Activated naive CD8-positive, alpha-beta T cell treated with anti-CD3 and anti-CD28 coated beads for 36 hours (primary cell): ENCODE measurements at places on chromosomes 6 and 20.

- DNase-seq, result no peak
Observed at GRCh38 chr20:60453388-60454246, 495.4 kb downstream of the CDH26 start.

DNA sequence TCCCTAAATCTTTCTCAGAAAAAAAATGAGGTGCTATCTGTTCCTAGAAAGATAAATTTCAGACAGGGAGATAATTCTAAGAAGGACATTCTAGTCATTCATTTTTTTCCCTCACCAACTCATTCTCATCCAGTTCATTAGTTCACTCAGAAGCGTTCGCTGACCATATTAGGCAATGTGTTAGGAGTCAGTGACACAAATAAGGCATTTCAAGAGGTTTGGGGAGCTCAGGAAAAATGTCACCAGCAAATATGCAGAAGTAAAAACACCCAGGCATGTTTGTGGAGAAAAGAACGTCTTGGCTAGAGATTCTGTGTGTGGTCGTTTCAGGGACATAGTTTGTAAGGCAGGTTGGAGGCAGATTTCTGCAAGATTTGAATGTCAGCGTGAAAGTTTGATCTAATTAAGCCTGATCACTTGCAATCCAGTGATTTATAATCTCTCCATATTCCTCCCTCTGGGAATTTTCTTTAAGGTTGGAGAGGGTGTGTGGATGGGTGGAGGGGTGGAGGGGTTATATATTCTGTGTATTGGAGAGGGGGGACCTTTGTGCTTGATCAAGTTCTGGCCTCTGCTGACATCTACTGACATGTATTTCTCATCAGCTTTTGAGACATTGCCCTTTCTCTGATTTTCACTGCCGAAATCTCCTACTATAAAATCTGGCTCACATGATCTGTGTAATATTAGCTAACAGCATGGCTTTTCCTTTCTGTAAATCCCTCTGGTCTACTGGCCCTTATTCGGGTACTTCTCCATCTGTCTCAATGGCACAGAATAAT, 3.6 kb downstream of the MYCT1 start:
- DNase-seq, result no peak

DNA sequence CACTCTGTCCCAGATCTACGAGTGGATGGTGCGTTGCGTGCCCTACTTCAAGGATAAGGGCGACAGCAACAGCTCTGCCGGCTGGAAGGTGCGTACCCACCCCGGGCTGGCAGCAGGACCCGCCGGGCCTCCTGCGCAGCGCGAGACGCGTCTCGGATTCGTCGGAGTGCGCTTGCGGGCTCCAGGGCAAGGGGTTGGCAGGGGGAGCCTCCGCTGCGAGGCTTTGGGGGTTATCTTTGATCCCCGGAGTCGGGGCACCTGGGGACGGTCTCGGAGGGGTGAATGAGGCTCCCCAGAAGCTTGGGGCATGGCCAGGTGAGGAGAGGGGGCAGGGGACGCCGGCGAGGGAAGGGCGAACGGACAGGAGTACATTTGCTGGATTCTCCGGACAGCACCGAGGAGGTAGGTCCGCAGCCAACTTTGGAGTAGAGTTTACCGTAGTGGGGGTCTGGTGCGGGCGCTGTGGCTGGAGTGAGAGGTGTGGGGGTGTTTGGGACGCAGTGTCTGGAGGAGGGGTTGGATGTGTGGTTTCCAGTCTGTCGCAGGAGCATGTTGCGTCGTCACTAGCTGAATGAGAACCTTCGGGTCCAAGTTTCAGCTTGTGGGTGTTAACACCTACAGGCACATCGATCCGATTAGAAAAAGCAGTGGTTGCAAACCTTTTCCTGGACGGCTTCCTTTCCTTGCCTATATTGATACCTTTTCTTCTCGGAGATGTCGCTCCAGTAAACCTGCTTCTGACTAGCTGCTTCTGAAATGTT, 1.2 kb downstream of the FOXO3 start:
- no peak for DNase-seq

DNA sequence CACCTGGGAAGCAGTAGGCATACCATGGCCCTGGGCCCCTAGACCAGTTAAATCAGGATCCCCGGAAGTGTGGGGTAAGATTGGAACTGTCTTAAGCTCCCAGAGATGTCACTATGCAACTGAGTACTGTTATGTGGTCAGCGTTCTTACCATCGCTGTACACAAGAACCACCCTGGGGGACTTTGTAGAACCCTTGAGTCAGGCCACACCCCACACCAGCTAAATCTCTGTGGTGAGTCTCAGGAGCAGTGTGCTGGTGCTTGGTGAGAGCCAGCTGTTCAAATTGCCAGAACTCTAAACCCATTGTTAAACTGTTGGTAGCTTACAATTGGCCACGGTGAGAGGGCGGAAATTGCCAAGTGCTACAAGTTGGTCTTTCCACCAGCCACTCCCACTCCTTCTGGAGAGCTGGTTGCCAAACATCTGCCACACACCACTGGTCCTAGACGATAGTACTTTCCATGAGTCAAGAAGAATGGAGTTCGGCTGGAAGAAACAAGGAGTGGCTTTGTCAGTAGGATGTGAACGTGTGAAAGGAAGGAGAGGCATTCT, 80.5 kb upstream of the SYNDIG1 start:
- no peak for DNase-seq

GRCh38 chr6:82521861-82522260, 158.2 kb downstream of the TPBG start:
- DNase-seq, result no peak

DNA sequence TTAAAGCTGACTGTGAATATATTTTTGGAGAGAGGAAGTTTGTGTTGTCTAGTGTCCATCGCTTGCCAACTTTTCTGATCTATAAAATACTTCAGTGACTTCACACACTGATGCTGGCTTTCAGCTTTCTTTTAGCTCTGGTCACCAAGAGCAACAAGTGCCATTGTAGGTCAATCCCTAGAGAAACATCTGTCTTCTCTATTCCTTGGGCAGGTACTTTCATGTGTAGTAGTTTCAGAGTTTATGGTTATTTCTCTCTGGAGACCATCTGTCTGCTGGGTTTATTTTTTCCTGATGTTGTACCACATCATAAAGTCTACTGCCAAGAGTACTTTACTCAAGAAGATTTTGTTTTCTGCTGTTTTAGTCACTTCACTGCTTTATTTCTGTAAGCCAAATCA, 249.9 kb downstream of the KHDC1L start:
- DNase-seq, result no peak

GRCh38 chr6:82869493-82869892, 196.1 kb downstream of the UBE3D start:
- DNase-seq, result no peak

GRCh38 chr6:57242505-57242904, 20.4 kb upstream of the RAB23 start:
- no peak for DNase-seq

DNA sequence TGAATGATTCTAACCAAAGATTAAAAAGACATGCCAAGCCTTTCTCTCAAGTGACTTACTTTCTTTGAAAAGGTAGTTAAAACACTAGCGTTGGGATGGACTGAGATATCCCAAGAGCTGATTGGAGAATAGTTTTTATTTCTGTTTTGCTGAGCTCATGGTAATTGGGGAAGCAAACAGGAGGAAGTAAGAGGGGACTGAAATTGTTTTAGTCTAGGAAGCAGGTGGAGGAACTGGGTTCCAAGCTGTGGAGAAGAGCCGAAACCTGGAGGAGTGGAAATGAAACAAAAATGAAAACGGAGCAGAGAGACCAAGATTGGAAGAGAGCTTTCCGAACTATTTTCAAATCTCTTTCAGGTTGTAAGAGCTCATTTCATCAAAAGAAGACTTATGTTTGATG, 59.9 kb upstream of the TENT5A start:
- no peak for DNase-seq
